ENCODE measurements at places on chromosomes 1 and 21. TPM values are rescaled to one million over a fixed set of nuclear protein-coding genes. Genes with fewer than 3 reads are reported as not detected.

The MCM3AP gene
- total RNA-seq = 64.6 TPM

The CELA3A gene
- not detected for total RNA-seq

The HAPLN2 gene
- not detected for total RNA-seq

DNA sequence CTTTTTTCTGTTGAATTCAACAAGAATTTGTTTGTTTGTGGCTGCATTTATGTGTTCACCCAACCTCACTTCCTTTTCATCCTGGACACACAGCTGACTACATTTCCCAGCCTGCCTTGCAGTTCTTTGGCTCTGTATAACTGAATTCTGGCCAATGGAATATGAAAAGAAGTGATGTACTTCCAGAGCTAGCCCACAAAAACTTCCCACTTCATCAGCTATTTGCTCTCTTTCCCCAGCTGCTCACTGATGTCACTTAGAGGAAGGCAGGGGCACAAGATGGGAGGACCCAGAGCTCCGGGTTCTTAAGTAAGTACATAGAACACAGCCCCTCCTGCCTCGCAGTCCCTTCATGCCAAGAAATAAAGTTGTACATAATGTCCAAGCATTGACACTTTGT is 235.0 kb upstream of the FGGY start:
- peak; percentile 97 for DNase-seq
- no peaks in the 10 kb centered on the region for H3K27me3 ChIP-seq
- H3K36me3 ChIP-seq = no peaks in the 10 kb centered on the region

GRCh38 chr1:178020968-178021640 is 51.2 kb upstream of the SEC16B start:
- no peak overlapping the region for H3K27ac ChIP-seq
- no peaks in the 10 kb centered on the region for H3K36me3 ChIP-seq
- H3K27me3 ChIP-seq = no peaks in the 10 kb centered on the region
- no peaks in the 10 kb centered on the region for H3K4me1 ChIP-seq

- no peaks in the 10 kb centered on the region for H3K4me1 ChIP-seq
- no peak overlapping the region for H3K27ac ChIP-seq
- no peaks in the 10 kb centered on the region for H3K36me3 ChIP-seq
- no peaks in the 10 kb centered on the region for H3K27me3 ChIP-seq
- no peak overlapping the region for H3K4me3 ChIP-seq
Measured at GRCh38 chr1:92886886-92887419, 55.1 kb downstream of the RPL5 start.

DNA sequence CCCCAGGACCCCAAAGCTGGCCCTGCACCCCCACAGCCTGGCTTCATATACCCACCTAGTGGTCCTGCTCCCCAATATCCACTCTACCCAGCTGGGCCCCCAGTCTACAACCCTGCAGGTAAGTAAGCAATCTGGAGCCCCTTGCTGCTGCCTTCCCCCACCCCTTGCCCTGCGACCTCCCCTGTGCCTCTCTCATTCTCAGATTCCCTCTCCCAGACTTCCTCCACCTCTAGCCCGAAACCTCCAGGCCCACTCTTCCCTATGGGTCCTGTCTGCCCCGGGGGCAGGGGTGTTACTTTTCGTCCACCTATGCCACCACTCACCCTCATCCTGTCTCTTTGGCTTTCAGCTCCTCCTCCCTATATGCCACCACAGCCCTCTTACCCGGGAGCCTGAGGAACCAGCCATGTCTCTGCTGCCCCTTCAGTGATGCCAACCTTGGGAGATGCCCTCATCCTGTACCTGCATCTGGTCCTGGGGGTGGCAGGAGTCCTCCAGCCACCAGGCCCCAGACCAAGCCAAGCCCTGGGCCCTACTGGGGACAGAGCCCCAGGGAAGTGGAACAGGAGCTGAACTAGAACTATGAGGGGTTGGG is 2.9 kb downstream of the SHISA4 start:
- H3K4me3 ChIP-seq = no peak overlapping the region
- H3K27me3 ChIP-seq = no peaks in the 10 kb centered on the region
- H3K4me1 ChIP-seq = peaks cover 6% of the 10 kb centered on the region
- no peak overlapping the region for H3K27ac ChIP-seq
- H3K36me3 ChIP-seq = peaks cover 2% of the 10 kb centered on the region

- no peaks in the 10 kb centered on the region for H3K36me3 ChIP-seq
- DNase-seq = no peak
- no peak overlapping the region for H3K27ac ChIP-seq
- H3K4me1 ChIP-seq = no peaks in the 10 kb centered on the region
Measured at GRCh38 chr1:168606096-168606495, 29.7 kb downstream of the XCL1 start.

DNA sequence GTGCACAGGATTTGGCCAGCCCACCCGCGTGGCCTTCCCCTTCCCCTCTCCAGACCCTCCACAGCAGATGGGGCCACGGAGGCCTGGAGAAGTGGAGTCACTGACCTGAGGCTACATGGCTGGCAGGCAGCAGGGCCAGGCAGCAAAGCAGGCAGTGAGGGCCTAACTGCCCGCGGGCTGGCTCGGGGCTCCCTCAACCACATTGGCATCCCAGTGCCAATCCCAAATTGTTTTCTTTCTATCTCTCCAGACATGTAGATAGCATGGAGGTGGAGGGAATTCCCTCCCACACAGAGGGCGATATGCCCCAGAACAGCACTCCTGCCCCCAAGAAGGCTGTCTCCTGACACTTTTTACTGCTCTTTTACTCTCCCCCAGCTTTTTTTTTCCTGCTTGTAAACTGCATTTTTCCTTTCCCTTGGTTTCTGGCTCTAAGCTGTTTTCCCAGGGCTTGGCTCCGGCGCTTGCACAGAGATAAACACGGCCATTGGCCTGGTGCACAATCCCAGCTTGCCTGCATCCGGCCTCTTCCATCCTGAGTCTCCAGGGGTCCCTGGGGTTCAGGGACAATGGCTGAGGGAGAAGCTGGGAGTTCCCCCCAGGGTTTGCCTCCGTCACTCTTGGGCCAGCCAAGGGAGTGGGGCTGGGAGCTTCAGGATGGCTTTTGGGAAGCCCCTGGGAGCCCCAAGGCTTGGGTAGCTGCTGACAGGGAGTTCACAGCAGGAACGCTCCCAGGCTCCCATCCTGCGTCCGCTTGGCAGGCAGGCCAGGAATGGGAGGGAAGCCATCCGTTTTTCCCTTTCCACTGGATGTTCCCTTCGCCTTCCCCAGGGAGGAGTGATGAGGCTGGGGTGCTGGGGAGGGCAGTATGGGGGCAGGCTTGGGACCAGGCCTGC is 7.0 kb downstream of the EPHX1 start:
- H3K27ac ChIP-seq = peak overlapping the region; percentile 91
- H3K4me3 ChIP-seq = no peak overlapping the region
- H3K4me1 ChIP-seq = peaks cover 20% of the 10 kb centered on the region
- peak; percentile 45 for DNase-seq
- peaks cover 2% of the 10 kb centered on the region for H3K36me3 ChIP-seq
- H3K27me3 ChIP-seq = no peaks in the 10 kb centered on the region

GRCh38 chr1:31401241-31401640 is 11.8 kb upstream of the SERINC2 start:
- H3K36me3 ChIP-seq = no peaks in the 10 kb centered on the region
- peaks cover 24% of the 10 kb centered on the region for H3K4me1 ChIP-seq
- H3K27ac ChIP-seq = no peak overlapping the region
- no peak overlapping the region for H3K4me3 ChIP-seq

DNA sequence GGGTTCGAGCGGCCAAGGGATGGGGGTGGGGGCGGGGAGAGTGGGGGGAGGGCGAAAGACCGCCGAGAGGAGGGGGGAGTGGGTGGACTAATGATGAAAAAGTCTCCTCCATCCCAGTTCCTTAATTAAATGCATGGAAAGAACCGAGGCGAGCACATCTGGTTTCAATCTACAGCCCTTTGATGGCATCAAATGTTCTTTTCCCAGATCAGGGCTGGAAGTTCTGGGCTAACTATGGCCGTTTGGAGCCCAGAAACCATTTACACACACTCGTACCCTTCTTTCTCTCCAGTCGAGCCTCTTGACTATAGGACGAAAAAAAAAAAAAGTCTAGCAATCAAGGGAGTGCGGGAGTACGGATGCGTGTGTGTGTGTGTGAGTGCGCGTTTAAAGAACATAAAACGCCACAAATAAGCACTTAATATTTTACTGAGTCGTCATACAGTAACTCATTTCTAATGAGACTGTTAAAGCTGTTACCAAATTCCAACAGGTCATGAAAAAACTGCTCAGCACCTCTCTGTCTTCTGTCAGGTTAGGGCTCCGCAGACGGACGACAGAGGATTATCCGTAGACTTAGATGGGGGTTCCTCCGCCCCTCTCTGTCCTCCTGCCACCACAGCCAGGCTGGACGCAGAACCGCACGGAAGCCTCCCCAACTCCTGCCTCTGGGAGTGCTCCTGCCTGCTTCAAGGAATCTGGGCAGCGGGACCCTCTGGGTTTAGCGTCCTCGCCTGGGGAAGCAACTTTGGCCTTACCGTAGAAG is 2.1 kb upstream of the PRRX1 start:
- peak overlapping the region; percentile 97 for H3K27ac ChIP-seq
- H3K36me3 ChIP-seq = peaks cover 5% of the 10 kb centered on the region

DNA sequence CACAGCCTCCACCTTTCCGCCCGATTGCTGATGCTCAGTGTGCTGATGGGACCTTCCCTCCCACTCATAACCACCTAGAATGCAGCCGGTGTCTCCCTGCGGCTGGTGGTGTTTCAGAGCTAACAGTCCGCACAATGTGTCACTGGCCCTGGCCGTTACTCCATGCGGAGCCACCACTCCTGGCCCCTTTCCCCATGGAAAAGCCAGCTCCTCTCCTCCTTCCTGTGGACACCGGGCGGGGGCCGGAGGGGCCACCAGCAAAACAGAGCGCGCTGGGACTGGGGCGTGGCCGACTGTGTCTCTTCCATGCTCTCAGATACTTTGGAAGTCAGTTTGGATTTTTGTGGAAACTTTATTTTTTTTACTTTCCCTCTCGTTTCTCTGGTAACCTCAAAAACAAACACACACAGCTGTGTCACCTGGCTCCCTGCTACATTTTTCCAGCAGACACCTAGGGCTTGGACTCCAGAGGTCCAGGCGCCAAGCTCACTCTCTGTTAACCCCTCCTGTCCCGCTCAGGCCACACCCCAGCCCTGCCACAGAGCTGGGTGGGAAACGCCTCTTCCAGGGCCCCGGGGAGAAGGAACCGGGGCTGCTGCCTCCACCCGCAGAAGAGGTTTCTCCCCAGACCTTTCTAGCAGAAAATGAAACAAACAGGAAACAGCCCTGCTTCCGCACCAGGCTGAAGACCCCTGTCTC is 32.5 kb upstream of the COL6A2 start:
- H3K27me3 ChIP-seq = no peaks in the 10 kb centered on the region
- H3K36me3 ChIP-seq = no peaks in the 10 kb centered on the region
- no peak overlapping the region for H3K4me3 ChIP-seq
- peaks cover 40% of the 10 kb centered on the region for H3K4me1 ChIP-seq
- peak overlapping the region; percentile 97 for H3K27ac ChIP-seq

- peaks cover 48% of the 10 kb centered on the region for H3K36me3 ChIP-seq
- peak overlapping the region; percentile 99 for H3K4me3 ChIP-seq
- DNase-seq = no peak
- no peaks in the 10 kb centered on the region for H3K27me3 ChIP-seq
- H3K27ac ChIP-seq = peak overlapping the region; percentile 65
- H3K4me1 ChIP-seq = peaks cover 32% of the 10 kb centered on the region
Measured at GRCh38 chr21:45982092-45982757, 655 bp downstream of the COL6A1 start.
